Stimulated activated CD4-positive, alpha-beta T cell treated with anti-CD3 and anti-CD28 coated beads, TNF-alpha, amount 100 ng/mL, for 1 hour (primary cell): ENCODE measurements at places on chromosomes 7 and 10.

GRCh38 chr7:149209518-149210269, 14.3 kb downstream of the ZNF282 start:
- DNase-seq = peak; percentile 25

- DNase-seq = no peak
Observed at GRCh38 chr10:77279207-77279606, 358.4 kb downstream of the KCNMA1 start.

GRCh38 chr10:74523199-74523598, 303.2 kb upstream of the KAT6B start:
- DNase-seq = no peak

DNA sequence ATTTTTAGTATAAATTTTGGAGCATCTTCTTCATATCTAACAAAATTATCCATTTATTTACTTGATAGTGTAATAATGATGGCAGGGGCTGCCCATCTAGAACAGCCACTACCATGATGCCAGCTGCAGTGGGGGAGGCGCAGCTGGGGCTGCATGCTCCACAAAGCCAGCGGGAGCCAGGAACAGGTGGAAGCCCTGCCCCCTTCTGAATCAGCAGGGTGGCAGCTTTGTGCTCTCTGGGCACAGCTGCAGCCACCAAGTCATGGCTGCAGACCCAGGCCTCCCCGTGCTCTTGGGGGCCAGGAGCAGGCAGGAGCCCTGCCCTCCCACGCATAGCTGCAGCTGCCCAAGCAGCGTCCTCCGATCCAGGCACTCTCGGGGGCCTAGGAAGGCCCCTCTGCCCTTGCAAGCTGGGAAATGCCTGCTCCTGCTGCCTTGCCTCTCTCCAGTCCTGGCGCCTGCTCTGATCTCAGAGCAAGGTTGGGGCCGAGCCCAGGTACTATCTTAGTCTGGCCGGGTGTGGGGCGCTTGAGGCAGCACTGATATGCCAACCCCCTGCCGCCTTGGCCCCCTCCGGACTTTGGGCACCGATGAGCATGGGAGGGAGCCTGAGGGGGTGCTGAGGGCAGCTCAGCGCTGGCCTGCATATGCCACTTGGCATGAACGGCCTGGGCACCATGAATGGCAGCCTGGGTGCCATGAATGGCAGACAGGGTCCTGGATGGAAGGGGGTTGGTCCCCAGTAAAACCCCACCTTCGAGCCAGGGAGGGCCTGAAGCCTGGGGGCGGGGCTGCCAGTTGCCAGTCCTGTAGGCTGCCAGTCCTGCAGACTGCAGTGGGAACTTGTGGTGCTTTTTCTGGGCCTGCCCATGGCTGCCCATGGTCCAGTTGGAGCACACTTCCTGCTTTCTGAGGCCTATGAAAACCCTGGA, 1110.8 kb upstream of the POT1 start:
- no peak for DNase-seq

DNA sequence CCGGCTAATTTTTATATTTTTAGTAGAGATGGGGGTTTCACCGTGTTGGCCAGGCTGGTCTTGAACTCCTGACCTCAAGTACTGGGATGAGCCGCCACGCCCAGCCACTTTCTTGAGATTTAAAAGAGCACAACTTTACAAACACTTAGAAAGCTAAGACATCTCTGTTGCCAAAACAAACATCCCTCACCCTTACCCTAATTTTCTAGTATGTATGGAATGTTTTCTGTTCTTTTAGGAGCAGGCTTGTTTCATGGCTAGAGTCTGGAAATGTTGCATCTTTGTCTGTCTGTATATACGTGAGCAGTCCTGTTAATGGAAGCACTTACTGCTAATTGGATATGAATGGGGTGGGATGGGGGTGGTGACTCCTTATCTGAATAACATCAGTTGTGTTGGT, 2.9 kb downstream of the OLAH start:
- no peak for DNase-seq

DNA sequence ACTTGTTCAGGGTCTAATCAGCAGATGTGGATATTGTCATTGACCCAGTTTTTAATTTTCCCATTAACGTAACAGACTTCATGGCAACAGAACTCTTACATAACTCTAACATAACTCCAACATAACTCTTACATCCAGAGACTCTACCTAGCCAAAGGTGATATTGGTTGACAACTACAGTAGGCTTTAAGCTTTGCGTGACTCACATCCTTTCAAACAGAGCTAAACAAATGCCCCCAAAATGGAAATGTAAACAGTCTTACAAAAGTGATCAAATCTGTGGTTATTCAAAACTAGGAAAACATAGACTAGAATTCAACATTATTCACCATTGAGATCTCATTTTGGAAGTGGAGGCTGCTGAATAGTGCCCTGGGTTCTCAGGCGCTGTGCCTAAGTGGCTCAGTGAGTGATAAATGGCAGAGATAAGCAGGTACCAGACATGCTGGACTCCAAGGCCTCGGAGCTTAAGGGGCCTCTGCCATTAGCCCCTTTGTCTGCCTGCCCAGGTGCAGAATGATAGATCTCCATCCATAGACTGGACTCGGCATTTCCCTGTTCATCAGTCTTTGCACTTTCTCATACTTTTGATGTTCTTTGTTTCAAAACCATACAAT, 34.3 kb upstream of the BTBD16 start:
- no peak for DNase-seq

- no peak for DNase-seq
Observed at GRCh38 chr10:99429517-99430095, 818 bp downstream of the GOT1 start.

DNA sequence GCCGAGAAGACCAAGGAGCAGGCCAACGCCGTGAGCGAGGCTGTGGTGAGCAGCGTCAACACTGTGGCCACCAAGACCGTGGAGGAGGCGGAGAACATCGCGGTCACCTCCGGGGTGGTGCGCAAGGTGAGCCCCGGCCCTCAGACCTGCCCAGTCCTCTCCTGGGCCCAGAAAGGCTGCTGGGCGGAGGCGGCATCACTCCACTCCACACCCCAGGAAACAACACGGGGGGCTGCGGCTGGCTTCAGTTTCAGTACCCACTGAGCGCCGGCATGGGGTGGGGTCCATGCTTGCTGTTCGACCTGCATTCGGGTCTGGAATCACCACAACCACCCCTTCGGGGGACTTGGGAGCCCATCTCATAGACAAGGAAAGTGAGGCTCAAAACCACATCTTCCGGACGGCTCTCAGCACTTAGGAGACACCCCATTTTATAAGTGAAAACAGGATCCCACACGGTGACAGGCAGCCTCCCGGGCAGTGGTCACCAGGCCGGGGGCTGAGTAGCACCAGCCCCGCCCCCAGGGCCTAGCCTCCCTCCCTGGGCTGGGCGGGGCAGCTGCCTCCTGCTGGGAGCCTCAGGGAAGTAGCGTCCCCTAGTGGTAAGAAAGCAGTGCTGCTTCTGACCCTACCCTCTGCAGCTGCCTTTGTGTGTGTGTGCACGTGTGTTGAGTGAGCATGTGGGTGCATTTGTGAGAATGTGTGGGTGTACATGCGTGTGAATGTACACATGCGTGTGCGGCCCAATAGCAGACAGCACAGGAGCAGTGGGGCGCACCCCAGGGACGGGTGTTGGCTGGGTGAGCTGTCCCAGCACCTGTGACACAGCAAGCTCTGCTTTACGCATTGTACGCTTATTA, 1.8 kb downstream of the SNCG start:
- DNase-seq = no peak

DNA sequence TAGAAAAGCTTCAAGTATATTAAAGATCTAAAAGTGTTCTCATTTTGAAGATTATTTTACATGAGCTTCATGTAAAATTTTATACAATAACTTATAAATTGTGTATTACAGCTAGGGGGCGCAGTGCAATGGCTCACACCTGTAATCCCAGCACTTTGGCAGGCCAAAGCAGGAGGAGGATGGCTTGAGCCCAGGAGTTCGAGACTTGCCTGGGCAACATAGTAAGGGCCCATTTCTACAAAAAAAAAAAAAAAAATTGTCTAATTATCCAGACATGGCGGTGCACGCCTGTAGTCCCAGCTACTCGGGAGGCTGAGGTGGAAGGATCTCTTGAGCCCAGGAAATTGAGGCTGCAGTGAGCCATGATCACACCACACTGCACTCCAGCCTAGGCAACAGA, 16.6 kb downstream of the ACBD5 start:
- DNase-seq = no peak

GRCh38 chr10:14491811-14492210, 161.1 kb upstream of the FRMD4A start:
- DNase-seq = no peak

DNA sequence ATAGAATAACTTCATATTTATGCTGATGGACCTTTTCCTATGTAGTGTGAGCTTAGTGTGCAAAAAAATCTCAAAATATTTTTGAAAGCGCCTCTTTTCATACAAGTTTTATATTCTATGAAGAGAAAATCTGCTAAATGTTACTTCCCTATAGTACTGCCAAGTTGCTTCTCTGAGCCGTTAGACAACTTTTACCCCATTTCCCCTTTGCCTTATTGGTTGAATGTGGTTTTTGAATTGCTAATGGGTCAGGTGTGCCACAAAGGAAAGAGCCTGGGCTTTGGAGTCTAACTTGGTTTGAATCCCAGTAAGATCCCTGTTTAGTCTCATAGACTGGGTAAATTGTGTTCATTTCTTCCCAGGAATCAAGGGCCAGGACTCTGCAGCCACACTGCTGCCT, 261.5 kb downstream of the SNX10 start:
- DNase-seq = no peak

GRCh38 chr7:105322655-105323277, 66.0 kb downstream of the SRPK2 start:
- no peak for DNase-seq

GRCh38 chr10:69710008-69710888, 80.2 kb downstream of the FAM241B start:
- DNase-seq = no peak

- no peak for DNase-seq
Observed at GRCh38 chr7:4134631-4135030, 547.5 kb upstream of the FOXK1 start.

DNA sequence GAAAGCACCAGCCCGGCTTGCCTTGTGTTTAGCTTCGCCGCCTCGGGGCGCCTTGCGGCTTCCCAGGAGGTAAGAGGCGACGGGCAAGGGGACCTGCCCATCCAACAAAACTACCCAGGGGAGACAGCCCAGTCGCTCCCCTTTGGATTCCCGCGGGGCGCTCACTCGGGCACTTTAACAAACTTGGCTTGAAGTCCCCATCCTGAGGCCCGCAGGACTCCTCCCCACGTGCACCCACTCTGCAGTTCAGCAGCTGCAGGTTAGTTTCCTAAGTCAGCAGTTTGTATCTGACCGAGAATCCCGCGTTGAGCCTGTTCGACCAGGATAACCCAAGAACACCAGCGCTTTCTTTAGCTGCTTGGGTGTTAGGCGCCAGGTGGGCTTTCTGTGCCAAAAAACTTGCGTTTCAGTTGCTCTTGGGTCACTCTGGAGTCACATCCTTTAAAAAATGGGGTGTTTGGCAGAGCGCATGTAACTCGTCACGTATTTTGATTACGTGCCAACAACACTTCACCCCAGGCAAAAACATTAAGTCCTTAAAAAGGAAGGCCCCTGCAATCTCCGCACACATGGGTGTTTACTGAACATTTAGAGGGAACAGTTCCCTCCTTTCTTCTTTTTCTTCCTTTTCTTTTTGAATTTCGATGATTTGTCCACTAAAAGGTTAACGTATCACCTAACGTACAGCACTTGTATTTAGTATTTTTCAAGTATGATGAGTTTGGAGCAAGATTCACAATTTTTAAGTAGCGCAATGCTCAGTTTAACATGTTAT, 876 bp downstream of the DNAH11 start:
- no peak for DNase-seq

- DNase-seq = no peak
Observed at GRCh38 chr10:34801097-34801733, 13.9 kb downstream of the PARD3 start.

DNA sequence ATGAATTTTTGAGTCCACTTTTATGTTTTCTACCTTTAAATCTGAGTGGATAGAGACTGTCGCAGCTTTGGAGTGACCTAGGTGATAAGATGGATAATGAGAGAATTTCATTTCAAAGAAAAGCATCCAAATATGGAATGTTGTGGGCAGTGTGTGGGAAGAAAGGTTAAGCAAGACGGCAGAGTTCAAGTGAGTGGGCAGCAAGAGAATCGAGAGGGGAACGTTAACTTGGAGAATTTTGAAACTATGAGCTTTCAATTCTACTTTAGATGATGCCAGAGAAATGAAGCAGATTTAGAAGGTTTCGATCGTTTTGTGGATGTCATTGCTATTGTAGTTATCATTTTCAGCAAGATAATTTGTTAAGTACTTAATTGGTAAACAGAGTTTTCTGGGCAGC, 73.0 kb downstream of the XRCC2 start:
- DNase-seq = no peak

DNA sequence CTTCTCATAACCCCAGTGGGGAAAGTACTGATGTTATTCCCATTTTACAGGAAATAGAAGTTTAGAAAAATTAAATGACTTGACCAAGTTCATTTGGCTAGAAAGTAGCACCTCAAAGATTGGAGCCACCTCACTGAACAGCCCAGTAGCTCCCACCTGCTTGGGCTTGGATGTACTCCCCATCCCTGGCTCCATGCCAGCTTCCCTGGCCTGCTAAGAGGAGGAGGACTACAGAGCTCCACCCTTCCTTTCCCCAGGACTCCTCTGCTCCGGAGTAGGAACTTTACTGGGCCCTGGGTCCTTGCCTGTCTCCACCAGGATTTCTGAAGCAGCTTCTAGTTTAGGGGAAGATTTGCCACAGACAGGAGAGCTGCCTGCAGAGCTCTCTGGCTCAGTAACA, 3.1 kb downstream of the HPS6 start:
- DNase-seq = no peak

- DNase-seq = no peak
Observed at GRCh38 chr10:121165276-121165675, 314.1 kb downstream of the WDR11 start.

GRCh38 chr7:24971333-24972165, 8.4 kb downstream of the OSBPL3 start:
- no peak for DNase-seq

- DNase-seq = no peak
Observed at GRCh38 chr10:97974526-97975525, 55.6 kb downstream of the CRTAC1 start.

- no peak for DNase-seq
Observed at GRCh38 chr10:126561294-126561920, 109.1 kb downstream of the C10orf90 start.

GRCh38 chr7:107113866-107114265, 54.9 kb upstream of the HBP1 start:
- no peak for DNase-seq

DNA sequence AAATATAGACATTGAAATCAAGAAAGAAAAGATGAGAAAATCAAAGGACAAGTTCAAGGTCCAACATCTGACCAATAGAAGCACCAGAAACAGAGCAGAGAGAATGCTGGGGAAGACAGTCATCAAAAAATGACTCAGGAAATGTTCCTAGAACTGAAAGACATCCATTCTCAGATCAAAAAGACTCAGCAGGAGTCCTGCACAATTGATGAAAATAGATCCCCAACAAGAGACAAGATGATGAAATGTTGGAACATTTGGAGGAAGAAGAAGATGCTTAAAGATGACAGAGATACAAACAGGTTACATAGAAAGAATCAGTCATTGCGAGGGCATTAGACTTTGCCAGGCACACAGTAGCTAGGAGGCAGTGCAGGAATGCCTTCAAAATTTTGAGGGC, 30.0 kb upstream of the EIF5AL1 start:
- DNase-seq = no peak
